Lung (tissue), 17 donors: ENCODE measurements at places on chromosomes 16 and 17. TPM values are rescaled to one million over a fixed set of nuclear protein-coding genes. Genes with fewer than 3 reads are reported as not detected.

The TIMP2 gene
- 176 TPM for total RNA-seq

- H3K4me1 ChIP-seq, result no peaks in the 10 kb centered on the region
- H3K36me3 ChIP-seq, result peaks cover 18% of the 10 kb centered on the region
- H3K27me3 ChIP-seq, result no peaks in the 10 kb centered on the region
- no peak overlapping the region for H3K4me3 ChIP-seq
- peak overlapping the region; percentile 43 for H3K27ac ChIP-seq
- no peak for DNase-seq
Measured at GRCh38 chr17:50102164-50102991, 7.2 kb downstream of the PDK2 start.

DNA sequence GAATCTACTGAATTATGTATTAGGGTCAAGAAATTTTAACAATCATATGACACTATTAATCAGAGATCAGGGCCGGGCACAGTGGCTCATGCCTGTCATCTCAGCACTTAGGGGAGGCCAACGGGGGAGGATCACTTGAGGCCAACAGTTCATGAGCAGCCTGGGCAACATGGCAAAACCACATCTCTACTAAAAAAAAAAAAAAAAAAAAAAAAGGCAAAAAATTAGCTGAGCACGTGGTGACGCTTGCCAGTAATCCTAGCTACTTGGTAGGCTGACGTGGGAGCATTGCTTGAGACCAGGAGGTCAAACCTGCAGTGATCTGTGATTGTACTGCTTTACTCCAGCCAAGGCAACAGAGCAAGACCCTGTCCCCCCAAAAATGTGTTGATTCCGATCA, 52.5 kb upstream of the CLEC3A start:
- peaks cover 17% of the 10 kb centered on the region for H3K4me1 ChIP-seq
- no peak overlapping the region for H3K27ac ChIP-seq
- no peaks in the 10 kb centered on the region for H3K27me3 ChIP-seq
- peak; percentile 13 for DNase-seq
- no peak overlapping the region for H3K4me3 ChIP-seq

- peak overlapping the region; percentile 85 for H3K27ac ChIP-seq
- H3K36me3 ChIP-seq, result peaks cover 16% of the 10 kb centered on the region
- peak; percentile 89 for DNase-seq
- H3K4me3 ChIP-seq, result no peak overlapping the region
- H3K27me3 ChIP-seq, result no peaks in the 10 kb centered on the region
- peaks cover 57% of the 10 kb centered on the region for H3K4me1 ChIP-seq
Measured at GRCh38 chr16:70437017-70437581, 1.8 kb downstream of the ST3GAL2 start.

DNA sequence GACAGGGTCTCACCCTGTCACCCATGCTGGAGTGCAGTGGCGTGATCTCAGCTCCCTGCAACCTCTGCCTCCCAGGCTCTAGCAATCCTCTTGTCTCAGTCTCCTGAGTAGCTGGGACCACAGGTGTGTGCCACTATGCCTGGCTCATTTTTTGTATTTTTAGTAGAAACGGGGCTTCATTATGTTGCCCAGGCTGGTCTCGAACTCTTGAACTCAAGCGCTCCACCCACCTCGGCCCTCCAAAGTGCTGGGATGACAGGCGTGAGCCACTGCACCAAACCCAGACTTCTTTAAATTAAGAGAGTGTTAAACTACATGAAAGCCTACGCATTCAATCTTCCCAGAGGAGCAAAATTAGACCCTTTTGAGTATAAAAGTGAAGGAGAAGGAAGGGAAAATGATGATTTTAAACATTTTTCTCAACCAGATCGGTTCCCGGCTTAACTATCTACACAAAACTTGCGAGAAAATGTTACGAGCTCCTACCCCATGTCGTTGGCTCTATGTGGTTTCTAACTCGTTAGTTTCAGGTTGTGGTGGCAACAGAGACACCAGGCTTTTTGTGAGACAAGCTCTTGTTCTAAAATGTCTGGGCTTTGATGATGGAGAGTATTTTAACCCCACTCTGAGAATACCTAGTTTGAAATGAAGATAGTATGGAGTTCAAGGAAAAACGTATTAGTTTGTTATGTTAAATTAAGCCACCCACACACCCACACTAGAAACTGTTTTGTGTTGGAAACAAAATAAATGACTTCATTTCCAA, 26.3 kb downstream of the STAT5B start:
- no peak for DNase-seq
- peak overlapping the region; percentile 73 for H3K27ac ChIP-seq
- no peaks in the 10 kb centered on the region for H3K27me3 ChIP-seq

The PCGF2 gene
- 43.3 TPM for total RNA-seq

The RCVRN gene
- 0.31 TPM for total RNA-seq

GRCh38 chr16:47359478-47359877, 101.4 kb downstream of the ITFG1 start:
- no peak overlapping the region for H3K27ac ChIP-seq
- H3K4me1 ChIP-seq, result no peaks in the 10 kb centered on the region
- no peaks in the 10 kb centered on the region for H3K27me3 ChIP-seq
- no peak for DNase-seq

- peaks cover 10% of the 10 kb centered on the region for H3K4me1 ChIP-seq
- H3K36me3 ChIP-seq, result peaks cover 10% of the 10 kb centered on the region
- H3K4me3 ChIP-seq, result no peak overlapping the region
- no peaks in the 10 kb centered on the region for H3K27me3 ChIP-seq
Measured at GRCh38 chr17:50364715-50365114, 8.3 kb downstream of the MRPL27 start.

- no peaks in the 10 kb centered on the region for H3K36me3 ChIP-seq
- DNase-seq, result no peak
- no peaks in the 10 kb centered on the region for H3K4me1 ChIP-seq
- no peak overlapping the region for H3K4me3 ChIP-seq
Measured at GRCh38 chr17:70956726-70957125, 787.4 kb downstream of the KCNJ2 start.
